ENCODE measurements at places on chromosomes 5 and 9. TPM values are rescaled to one million over a fixed set of nuclear protein-coding genes. Genes with fewer than 3 reads are reported as not detected.

DNA sequence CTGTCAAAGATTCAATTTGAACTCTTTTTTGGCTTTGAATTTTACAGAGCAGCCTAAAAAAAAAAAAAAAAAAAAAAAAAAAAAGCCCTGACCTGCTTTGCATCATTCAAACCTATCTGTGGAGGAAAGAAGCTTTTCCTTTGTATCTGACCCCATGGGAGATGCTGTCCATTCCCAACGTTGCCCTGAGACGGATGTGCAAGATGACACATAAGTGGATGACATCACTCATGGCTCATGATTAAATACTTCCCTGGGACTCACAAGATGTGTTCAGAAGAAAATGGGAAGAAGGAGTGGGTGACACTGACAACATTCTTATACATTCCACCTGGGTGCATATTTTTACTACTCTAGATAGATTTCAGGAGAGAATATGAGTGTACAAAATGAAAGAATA, 245.7 kb upstream of the ELAVL2 start:
- H3K27me3 ChIP-seq, result no peaks in the 10 kb centered on the region
- H3K27ac ChIP-seq, result no peak overlapping the region
- DNase-seq, result no peak
- H3K4me1 ChIP-seq, result peaks cover 7% of the 10 kb centered on the region

The FST gene
- total RNA-seq, result 16.6 TPM

- H3K36me3 ChIP-seq, result no peaks in the 10 kb centered on the region
- no peak overlapping the region for H3K27ac ChIP-seq
- no peak for DNase-seq
- H3K27me3 ChIP-seq, result no peaks in the 10 kb centered on the region
- H3K4me3 ChIP-seq, result no peak overlapping the region
- no peaks in the 10 kb centered on the region for H3K4me1 ChIP-seq
Observed at GRCh38 chr5:79886456-79886855, 104.6 kb downstream of the MTX3 start.

- H3K27me3 ChIP-seq, result no peaks in the 10 kb centered on the region
- H3K4me3 ChIP-seq, result no peak overlapping the region
- no peak overlapping the region for H3K27ac ChIP-seq
- H3K4me1 ChIP-seq, result no peaks in the 10 kb centered on the region
- no peak for DNase-seq
Observed at GRCh38 chr5:72402381-72402890, 82.3 kb downstream of the PTCD2 start.

- no peaks in the 10 kb centered on the region for H3K27me3 ChIP-seq
- DNase-seq, result peak; percentile 15
- H3K4me1 ChIP-seq, result no peaks in the 10 kb centered on the region
Observed at GRCh38 chr5:147935032-147935431, 28.7 kb upstream of the C5orf46 start.

The ABO gene
- total RNA-seq, result not detected

GRCh38 chr5:55850839-55851674, at the start of gene IL31RA:
IL31RA (plus strand) TSS chr5:55851357; CDS start chr5:55851571, 214 bp downstream.
- DNase-seq, result no peak
- no peak within 1 kb of the TSS for H3K4me3 ChIP-seq
- no peaks in the 10 kb centered on the region for H3K4me1 ChIP-seq

The RNF14 gene
- total RNA-seq, result 19.6 TPM

The HAUS6 gene
- total RNA-seq, result 52.4 TPM

The PCDHB9 gene
- 1.6 TPM for total RNA-seq

GRCh38 chr5:73183481-73183891, 10.5 kb downstream of the TMEM174 start:
- H3K4me1 ChIP-seq, result 0 out of 2 replicates have a peak, but pooled peaks cover 3% of the 10 kb centered on the region
- no peak for DNase-seq
- H3K27me3 ChIP-seq, result no peaks in the 10 kb centered on the region
- H3K36me3 ChIP-seq, result no peaks in the 10 kb centered on the region

- no peak overlapping the region for H3K4me3 ChIP-seq
- no peak overlapping the region for H3K27ac ChIP-seq
- H3K4me1 ChIP-seq, result no peaks in the 10 kb centered on the region
- H3K36me3 ChIP-seq, result no peaks in the 10 kb centered on the region
Observed at GRCh38 chr9:137485343-137486140, 26.4 kb upstream of the NSMF start.

GRCh38 chr9:69446496-69446895, 121.5 kb downstream of the ENTREP1 start:
- H3K4me3 ChIP-seq, result no peak overlapping the region
- no peaks in the 10 kb centered on the region for H3K4me1 ChIP-seq
- H3K36me3 ChIP-seq, result no peaks in the 10 kb centered on the region
- H3K27ac ChIP-seq, result no peak overlapping the region

GRCh38 chr5:66724349-66725139, 128.4 kb downstream of the MAST4 start:
- no peak for DNase-seq
- H3K36me3 ChIP-seq, result no peaks in the 10 kb centered on the region
- no peak overlapping the region for H3K27ac ChIP-seq

- no peaks in the 10 kb centered on the region for H3K36me3 ChIP-seq
- H3K27ac ChIP-seq, result no peak overlapping the region
- H3K4me3 ChIP-seq, result no peak overlapping the region
- H3K4me1 ChIP-seq, result no peaks in the 10 kb centered on the region
Observed at GRCh38 chr5:109601736-109602135, 88.0 kb upstream of the MAN2A1 start.

GRCh38 chr9:124481115-124481514, 26.1 kb downstream of the NR5A1 start:
- H3K4me3 ChIP-seq, result no peak overlapping the region
- H3K36me3 ChIP-seq, result no peaks in the 10 kb centered on the region
- DNase-seq, result no peak
- peaks cover 40% of the 10 kb centered on the region for H3K4me1 ChIP-seq
- peaks cover 40% of the 10 kb centered on the region for H3K27me3 ChIP-seq

DNA sequence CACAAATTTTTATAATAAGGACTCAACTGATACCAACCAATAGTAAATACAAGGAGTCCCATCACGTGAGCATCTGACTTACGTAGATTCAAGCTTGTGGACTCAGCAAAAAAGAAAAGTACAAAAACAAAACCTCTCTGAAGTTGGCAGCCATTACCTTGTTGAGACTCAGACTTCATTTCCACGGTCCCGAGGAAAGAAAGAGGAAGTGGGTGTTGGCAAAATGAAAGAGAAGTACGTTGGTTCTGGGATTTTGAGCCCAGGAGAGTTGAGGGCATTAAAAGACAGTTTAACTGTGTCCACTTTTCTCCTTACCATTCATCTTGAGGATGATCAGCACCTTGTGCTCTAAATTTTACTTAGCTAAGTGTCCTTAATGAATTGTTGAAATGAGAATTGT, 26.7 kb downstream of the NCBP1 start:
- peaks cover 58% of the 10 kb centered on the region for H3K36me3 ChIP-seq
- DNase-seq, result no peak
- no peaks in the 10 kb centered on the region for H3K4me1 ChIP-seq
- no peaks in the 10 kb centered on the region for H3K27me3 ChIP-seq
- H3K27ac ChIP-seq, result no peak overlapping the region
- no peak overlapping the region for H3K4me3 ChIP-seq

The DIAPH1 gene
- 114 TPM for total RNA-seq

GRCh38 chr9:108830272-108830671, 25.5 kb downstream of the ACTL7B start:
- H3K4me3 ChIP-seq, result no peak overlapping the region
- H3K27me3 ChIP-seq, result no peaks in the 10 kb centered on the region
- no peak for DNase-seq
- no peaks in the 10 kb centered on the region for H3K36me3 ChIP-seq

The OTP gene
- not detected for total RNA-seq

The IL9 gene
- total RNA-seq, result not detected

DNA sequence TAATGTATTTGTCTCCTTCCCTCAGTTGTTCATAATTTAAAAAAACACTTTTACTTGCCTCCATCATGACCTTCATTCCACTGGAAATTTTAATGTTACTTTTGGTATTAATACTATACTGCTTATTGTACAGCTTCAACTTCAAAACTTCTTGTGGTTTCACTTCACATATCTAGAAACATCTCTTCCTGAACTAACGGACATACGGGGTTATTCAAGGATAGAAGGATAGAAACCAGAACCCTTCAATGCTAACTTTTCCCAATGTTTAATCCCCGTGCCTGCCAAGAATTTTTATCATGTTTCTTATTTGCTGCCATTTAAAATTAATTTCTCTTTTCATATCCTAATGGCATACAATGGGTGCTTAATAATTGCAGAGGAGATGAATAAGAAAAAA, 36.3 kb upstream of the SETD9 start:
- H3K27me3 ChIP-seq, result no peaks in the 10 kb centered on the region
- no peak for DNase-seq
- no peaks in the 10 kb centered on the region for H3K4me1 ChIP-seq
- H3K4me3 ChIP-seq, result no peak overlapping the region

- no peak overlapping the region for H3K27ac ChIP-seq
- H3K36me3 ChIP-seq, result no peaks in the 10 kb centered on the region
- no peaks in the 10 kb centered on the region for H3K4me1 ChIP-seq
- no peaks in the 10 kb centered on the region for H3K27me3 ChIP-seq
- DNase-seq, result no peak
- H3K4me3 ChIP-seq, result no peak overlapping the region
Observed at GRCh38 chr5:115432691-115433090, 111.9 kb downstream of the FEM1C start.

GRCh38 chr9:137878146-137878941, 762 bp downstream of the CACNA1B start:
- H3K36me3 ChIP-seq, result no peaks in the 10 kb centered on the region
- DNase-seq, result peak; percentile 51
- H3K4me1 ChIP-seq, result no peaks in the 10 kb centered on the region
- H3K4me3 ChIP-seq, result peak overlapping the region; percentile 37

DNA sequence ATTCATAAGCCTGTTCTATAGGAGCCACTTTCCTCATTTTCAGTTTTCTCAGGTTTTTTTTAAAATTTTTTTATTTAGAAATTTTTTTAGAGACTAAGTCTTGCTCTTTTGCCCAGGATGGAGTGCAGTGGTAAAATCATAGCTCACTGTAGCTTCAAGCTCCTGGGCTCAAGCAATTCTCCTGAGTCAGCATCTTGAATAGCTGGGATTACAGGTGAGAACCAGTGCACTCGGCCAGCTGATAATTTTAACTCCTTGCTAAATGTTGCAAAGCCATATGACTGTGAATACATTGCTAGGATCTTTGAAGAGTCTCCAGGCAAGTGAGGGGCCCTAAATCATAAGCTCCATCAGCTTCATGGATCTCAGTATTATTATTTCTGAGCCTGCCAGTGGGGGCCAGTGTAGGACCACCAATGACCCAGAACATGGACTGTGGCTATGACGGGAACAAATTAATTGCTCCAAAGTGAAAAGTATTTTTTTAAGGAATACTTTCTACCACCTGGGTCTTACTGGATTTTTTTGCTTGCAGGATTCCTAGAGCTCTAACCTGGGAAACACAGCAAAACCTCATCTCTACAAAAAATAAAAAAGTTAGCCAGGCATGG, 5.7 kb upstream of the GAPVD1 start:
- H3K4me3 ChIP-seq, result no peak overlapping the region
- H3K4me1 ChIP-seq, result no peaks in the 10 kb centered on the region
- H3K36me3 ChIP-seq, result no peaks in the 10 kb centered on the region
- H3K27ac ChIP-seq, result no peak overlapping the region

GRCh38 chr5:55895346-55895745, 44.2 kb downstream of the IL31RA start:
- H3K27me3 ChIP-seq, result no peaks in the 10 kb centered on the region
- DNase-seq, result no peak
- no peaks in the 10 kb centered on the region for H3K4me1 ChIP-seq
- H3K36me3 ChIP-seq, result no peaks in the 10 kb centered on the region
- H3K27ac ChIP-seq, result no peak overlapping the region
- no peak overlapping the region for H3K4me3 ChIP-seq

DNA sequence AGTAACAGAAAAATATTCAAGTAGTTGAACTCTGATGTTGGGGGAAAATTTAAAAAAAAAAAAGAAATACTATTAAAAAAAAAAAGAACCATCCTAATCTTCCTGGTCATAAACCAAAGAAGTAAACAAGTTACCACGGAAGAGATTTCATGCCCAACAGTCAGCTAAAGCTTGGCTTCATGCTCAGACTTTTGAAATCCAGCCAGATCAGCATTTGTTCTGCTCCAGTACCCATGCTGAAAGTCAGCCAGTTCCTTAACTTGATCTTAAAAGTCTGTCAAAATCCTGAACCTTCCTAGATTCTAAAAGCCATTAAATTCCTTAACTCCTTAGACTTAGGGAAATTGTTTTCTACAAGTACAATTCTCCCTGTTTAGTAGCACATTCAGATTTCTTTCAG, 908.7 kb upstream of the CDH9 start:
- H3K36me3 ChIP-seq, result no peaks in the 10 kb centered on the region
- H3K27ac ChIP-seq, result no peak overlapping the region
- no peaks in the 10 kb centered on the region for H3K27me3 ChIP-seq
- DNase-seq, result no peak
- no peak overlapping the region for H3K4me3 ChIP-seq
- no peaks in the 10 kb centered on the region for H3K4me1 ChIP-seq

GRCh38 chr9:33837138-33837537, 20.2 kb downstream of the UBE2R2 start:
- H3K4me1 ChIP-seq, result no peaks in the 10 kb centered on the region
- DNase-seq, result no peak
- H3K27ac ChIP-seq, result no peak overlapping the region
- H3K27me3 ChIP-seq, result no peaks in the 10 kb centered on the region
- H3K36me3 ChIP-seq, result no peaks in the 10 kb centered on the region

DNA sequence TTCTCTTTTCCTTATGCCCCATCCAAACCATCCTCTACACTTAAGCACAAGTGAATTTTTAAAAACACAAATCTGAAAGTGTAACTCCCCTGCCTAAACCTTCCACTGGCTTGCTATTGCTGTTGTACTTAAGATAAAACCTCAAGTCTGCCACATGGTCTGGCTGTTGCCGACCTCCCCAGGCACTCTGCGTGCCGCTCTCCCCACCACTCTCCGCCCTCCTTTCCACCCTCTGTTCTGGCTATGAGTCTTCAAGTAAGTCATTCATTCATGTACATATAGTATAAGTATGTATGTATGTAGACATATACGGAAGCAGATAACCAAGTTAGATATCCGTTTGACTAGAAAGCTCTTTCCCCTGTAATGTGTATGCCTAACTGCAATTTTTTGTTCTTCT, 94.7 kb upstream of the ANKRD55 start:
- no peak for DNase-seq
- H3K27me3 ChIP-seq, result no peaks in the 10 kb centered on the region
- H3K27ac ChIP-seq, result no peak overlapping the region
- no peak overlapping the region for H3K4me3 ChIP-seq
- no peaks in the 10 kb centered on the region for H3K36me3 ChIP-seq

The IL3 gene
- not detected for total RNA-seq

- H3K36me3 ChIP-seq, result no peaks in the 10 kb centered on the region
- H3K27ac ChIP-seq, result no peak overlapping the region
- no peaks in the 10 kb centered on the region for H3K4me1 ChIP-seq
- DNase-seq, result no peak
Observed at GRCh38 chr9:33137781-33138264, 29.3 kb downstream of the B4GALT1 start.

The CTNND2 gene
- total RNA-seq, result 13.8 TPM
